ENCODE measurements at places on chromosomes 7 and 10. TPM values are rescaled to one million over a fixed set of nuclear protein-coding genes. Genes with fewer than 3 reads are reported as not detected.

GRCh38 chr7:64562256-64562625 lies 630 bp downstream of the ZNF680 start:
- no peak for DNase-seq

The URGCP gene
- total RNA-seq: 39.6 TPM

The H2BK1 gene
- total RNA-seq: not detected

GRCh38 chr10:18313140-18313530 lies 172.9 kb downstream of the CACNB2 start:
- no peak for DNase-seq

The CTAGE8 gene
- total RNA-seq: 0.08 TPM

- peak; percentile 33 for DNase-seq
Observed at GRCh38 chr7:140673063-140673773, 473 bp downstream of the ADCK2 start.

DNA sequence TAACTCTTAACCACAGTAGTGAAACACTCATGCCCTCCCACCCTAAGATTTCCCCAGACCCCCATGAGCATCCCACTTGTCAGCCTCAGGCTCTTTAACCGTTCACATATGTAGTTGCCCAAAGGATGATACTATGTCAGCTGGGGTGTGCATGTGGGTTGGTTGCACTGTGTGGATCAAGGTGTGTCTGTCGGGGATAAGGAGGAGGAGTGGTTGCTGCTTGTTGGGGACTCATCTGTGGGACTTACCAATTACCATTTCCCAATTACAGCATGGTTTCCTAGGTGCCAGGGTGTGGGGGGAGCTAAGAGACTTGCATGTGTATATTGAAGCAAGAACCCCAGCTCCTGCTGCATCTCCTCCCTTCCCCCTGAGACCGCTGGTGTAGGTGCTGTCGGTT lies 48.8 kb downstream of the CELF2 start:
- DNase-seq: no peak

GRCh38 chr10:75613685-75614504 lies 182.5 kb downstream of the LRMDA start:
- DNase-seq: no peak

The MRC1 gene
- 18.9 TPM for total RNA-seq

Data from left ventricle myocardium inferior (tissue), 1 donor.